ENCODE measurements at places on chromosomes 5 and 9.

GRCh38 chr9:81225596-81225995, 463.8 kb downstream of the TLE1 start:
- DNase-seq = no peak

DNA sequence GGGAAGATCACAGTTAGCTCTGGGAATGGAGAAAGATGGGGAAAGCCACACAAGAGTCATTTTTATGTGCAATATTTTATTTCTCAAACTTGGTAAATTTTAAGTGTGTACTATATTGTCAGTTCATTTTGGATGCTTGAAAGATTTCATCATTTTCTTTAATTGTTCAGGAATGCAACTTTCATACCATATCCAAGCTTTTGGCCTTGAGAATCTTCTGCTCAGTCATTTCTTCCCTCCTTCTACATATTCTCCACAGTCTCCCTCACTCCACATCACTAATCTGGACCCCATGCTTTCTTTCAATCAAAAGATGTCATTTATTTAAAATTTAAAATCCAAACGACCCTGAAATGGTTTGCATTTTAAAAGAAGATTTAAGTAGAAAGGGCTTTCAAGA, 135.4 kb downstream of the FAM114A2 start:
- no peak for DNase-seq

- no peak for DNase-seq
These were observed 48.2 kb upstream of the JAK2 start for GRCh38 chr9:4936823-4937222.

DNA sequence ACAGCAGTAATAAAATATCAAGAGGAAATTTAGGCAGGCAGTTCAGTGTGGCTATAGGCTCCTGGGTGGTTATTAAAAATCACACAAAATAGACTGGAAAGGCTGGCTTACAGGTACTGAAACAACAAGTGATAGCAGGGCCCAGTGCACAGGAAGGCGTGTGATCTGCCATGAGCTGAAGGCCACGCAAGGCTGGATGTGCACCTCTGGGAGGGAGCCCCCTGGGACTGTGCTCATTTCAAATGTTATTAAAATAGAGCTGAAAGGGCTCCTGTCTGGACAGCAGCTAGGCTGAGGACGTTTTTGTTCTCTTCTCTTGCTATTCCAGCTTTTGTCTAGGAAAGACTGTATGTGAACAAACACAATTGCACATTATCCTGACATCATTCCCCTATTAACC, 324.3 kb upstream of the RFX3 start:
- DNase-seq = no peak

GRCh38 chr5:151471276-151471675, 23.9 kb downstream of the SLC36A1 start:
- peak; percentile 49 for DNase-seq

GRCh38 chr9:111144741-111145140, 106.5 kb upstream of the LPAR1 start:
- DNase-seq = no peak
